ENCODE measurements at places on chromosomes 12 and 14. TPM values are rescaled to one million over a fixed set of nuclear protein-coding genes. Genes with fewer than 3 reads are reported as not detected.

Gene KLRK1
- polyA plus RNA-seq: not detected

Gene ARHGEF25
- 17.1 TPM for polyA plus RNA-seq

Gene TOMM20L
- polyA plus RNA-seq: not detected

Gene TTC6
- not detected for polyA plus RNA-seq

Gene PLBD1
- polyA plus RNA-seq: not detected

Gene P2RX7
- 0.07 TPM for polyA plus RNA-seq

GRCh38 chr12:107302649-107303341 lies 209.4 kb upstream of the CRY1 start:
- no peak for DNase-seq

GRCh38 chr12:88383405-88383804 lies 196.9 kb downstream of the KITLG start:
- no peak for DNase-seq

Gene ENDOU
- polyA plus RNA-seq: 0.09 TPM

GRCh38 chr12:56476143-56476542 lies 7.8 kb downstream of the SPRYD4 start:
- no peak for DNase-seq

DNA sequence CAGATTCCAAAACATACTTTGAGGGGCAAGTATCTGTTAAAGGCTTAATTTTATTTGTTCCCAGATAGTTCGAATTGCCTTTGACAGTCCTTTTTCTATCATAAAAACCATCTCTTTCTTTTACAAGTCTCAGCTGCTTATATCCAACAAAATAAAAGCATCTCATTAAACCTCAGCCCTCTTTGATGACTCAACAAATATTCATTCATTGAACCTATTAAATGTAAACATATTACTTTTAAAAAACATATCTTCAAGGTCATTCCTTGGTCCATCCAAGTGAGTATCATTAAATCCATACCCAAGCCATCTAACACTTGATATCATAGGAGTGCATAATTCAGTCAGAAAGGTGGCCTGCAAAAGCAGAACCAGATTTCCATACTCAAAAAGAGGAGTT lies 154.6 kb upstream of the BCL2L14 start:
- DNase-seq: no peak

DNA sequence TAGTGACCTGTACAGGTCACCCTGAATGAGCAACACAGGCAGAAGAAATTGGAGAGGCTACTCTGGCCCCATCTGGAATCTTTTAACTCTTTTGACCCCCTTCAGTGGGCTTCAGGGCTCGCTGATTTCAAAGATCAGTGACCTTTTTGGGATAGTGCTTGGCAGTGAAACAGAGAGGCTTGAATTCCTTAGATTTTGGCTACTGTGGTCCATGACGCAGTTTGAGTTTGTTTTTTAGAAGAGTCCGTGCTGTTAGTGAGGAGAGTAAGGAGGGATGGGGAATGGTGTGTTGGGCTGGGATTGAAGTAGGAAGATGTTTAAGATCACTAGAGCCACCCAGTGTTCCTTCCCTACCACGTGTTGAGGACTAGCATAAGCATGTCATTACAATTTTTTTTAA lies 16.5 kb downstream of the TMEM30B start:
- no peak for DNase-seq

DNA sequence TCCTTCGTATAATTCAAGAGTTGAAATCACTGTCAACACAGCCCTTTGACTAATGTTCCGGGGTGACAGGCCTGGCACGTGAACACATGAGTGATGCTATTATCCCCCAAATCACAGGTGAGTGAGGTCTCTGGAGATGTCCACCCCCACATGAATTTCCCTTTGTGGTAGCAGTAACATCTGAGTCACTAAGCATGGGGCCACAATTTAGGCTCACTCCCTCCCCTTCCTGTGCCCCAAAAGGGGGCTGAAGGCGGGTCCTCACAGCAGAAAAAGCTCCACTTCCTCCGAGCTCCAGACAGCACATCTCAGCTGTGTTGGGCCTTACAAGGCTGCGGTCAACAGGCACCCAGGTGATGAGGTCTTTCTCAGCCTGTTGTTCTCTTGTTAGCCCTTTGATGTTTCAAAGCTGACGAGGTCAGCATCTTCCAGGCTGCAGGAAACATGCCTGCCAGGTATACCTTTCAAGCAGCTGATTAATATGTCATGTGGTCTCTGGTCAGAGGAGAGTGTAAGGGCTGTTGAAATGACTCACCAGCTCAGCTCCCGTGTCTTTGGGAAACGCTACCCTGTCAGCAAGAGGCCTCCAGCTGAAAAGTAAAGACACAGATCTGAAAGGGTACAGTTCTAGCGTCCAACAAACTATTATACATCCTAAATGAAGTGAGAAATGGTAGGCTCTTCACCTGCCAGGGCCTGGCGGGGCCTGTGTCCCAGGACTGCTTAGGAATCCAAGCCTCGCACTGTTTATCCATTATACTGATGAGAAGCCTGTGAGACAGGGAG lies 107.3 kb downstream of the ZFP36L1 start:
- peak; percentile 84 for DNase-seq

Gene BDKRB1
- polyA plus RNA-seq: 130 TPM

DNA sequence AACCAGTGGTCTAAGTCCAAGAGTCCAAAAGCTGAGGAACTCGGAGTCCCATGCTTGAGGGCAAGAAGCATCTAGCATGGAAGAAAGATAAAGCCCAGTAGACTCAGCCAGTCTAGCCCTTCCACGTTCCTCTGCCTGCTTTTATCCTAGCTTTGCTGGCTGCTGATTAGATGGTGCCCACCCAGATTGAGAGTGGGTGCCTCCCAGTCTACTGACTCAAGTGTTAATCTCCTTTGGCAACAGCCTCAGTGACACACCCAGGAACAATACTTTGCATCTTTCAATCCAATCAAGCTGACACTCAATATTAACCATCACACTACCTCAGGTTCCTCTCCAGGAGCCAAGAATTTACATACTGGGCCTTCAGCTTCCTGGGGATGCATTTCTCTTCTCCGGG lies 476.1 kb downstream of the FUT8 start:
- no peak for DNase-seq

Gene KRT73
- not detected for polyA plus RNA-seq

DNA sequence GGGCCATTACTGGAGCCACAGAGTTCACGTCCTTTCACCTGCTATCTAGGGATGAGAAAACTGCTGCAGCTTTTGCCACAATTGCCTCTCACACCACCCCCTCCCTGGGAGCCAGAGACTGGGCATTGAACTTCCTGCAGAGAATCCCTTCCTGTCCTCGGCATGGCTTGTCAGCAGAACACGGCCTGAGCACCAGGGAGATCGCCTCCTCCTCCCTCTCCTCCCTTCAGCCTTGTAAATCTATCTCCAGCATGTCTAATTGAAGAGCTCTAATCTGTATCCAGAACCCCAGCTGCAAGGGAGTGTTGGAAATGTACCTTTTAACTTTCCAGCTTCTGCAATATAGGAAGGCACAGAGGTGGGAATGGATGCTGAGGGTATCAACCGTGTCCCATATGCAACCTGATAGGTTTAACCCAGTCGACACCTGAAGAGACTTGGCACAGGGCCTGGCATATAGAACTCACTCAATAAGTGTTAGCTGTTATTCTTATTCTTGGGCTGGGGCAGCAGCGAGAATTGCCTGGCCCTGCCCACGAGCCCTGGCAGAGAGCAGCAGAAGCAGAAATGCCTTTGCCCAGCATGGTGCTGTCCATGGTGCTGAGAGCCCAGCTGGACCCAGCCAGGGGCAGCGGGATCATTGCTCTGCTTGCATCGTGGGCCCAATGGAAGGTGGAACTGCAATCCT lies 26.8 kb downstream of the TMEM63C start:
- DNase-seq: peak; percentile 53

DNA sequence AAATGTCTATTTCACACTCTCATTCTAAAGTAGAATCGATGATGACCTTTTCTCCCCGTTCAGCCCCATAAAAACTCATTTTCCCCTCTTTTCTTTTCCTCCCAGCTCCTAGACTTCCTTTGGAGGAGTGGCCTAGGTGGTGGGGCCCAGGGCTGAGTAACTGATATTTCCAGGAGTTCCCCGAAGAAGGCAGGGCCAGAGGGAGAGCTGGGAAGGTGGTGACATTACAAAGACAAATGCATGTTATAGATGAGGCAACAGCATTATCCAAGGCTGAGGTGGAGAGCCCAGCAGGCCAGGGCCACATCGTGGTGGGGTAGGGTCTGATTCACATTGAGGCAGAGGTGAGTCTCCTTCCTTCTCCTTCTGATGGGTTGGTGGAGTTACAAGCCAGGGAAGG lies 22.2 kb upstream of the HDAC7 start:
- peak; percentile 48 for DNase-seq

DNA sequence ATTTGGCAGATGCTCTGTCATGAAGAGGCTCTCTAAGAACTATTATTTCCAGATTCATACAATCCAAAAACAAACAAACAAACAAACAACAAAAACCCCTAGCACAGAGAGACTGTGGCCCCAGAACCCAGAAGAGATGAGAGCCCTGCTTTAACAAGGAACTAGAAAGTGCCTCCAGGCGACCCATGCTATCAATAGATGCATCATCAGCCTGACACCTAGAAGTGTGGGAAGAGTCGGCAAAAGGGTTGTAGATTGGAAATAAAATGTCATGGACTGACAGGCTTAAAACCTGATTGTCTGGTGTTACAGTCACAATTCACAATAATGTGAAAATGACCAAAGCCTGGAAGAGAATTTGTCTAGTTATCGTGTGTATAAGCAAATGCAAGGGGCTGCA lies 50.6 kb upstream of the FLRT2 start:
- no peak for DNase-seq

DNA sequence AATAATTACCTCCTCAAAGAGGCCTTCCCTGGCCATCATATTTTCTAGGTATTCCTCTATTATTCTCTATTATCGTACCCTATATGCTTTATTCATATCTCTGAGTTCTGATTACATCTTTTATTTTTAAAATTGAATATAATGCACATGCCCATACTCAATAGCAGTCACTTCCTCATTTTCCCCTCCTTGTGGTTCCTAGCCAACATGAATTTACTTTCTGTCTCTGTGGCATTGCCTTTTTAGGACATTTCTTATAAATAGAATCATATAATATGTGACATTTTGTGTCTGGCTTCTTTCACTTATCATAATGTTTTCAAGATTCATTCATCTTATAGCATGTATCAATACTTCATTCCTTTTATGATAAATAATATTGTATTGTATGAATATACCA lies 74.4 kb upstream of the TRHDE start:
- DNase-seq: no peak

DNA sequence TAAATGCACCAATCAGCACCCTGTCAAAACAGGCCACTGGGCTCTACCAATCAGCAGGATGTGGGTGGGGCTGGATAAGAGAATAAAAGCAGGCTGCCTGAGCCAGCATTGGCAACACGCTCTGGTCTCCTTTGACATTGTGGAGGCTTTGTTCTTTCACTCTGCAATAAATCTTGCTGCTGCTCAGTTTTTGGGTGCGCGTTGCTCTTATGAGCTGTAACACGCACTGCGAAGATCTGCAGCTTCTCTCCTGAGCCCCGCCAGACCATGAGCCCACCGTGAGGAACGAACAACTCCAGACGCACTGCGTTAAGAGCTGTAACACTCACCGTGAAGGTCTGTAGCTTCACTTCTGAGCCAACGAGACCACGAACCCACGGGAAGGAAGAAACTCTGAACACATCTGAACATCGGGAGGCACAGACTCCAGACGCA lies 8.4 kb upstream of the PIANP start:
- no peak for DNase-seq

Gene MSI1
- not detected for polyA plus RNA-seq

DNA sequence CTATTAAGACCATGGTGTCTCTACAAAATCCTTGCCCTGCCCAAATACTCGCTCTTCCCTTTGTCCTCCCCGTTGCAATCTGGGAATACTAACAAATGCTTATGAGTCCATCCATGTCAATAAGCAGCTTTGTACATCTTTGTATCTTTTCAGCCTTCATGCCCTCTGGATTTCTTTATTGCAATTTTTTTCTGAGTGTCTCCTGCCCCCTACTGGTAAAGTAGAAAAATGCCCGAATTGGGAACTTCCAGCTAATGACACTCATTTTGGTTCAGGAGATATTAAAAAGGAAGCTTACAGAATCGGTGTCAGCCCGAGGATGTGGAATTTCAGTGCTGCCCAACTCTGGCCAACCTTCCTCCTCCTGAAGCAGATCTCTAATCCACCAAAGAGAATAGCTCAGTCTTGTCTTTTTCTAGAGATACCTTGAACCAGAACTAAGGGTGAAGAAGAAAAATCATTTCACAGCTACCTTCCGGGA lies 46.0 kb downstream of the SH2B3 start:
- peak; percentile 59 for DNase-seq

DNA sequence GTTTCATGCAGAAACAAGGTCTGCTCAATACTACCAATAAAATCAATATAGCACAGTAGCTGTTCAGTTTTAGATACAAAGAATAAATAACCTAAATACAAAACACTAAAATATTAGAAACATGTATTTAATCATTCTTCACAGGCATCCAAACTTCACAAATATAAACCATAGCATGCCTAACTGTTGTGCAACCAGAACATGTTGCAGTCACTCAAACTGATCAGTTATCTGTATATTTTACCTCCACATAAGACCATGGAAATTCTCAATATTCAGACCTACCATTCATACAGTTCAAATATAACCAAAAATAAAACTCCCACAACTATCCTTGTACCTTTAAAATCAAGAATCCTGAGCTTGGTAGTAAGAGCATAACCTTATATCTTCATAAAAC lies 83.1 kb upstream of the PAWR start:
- no peak for DNase-seq

DNA sequence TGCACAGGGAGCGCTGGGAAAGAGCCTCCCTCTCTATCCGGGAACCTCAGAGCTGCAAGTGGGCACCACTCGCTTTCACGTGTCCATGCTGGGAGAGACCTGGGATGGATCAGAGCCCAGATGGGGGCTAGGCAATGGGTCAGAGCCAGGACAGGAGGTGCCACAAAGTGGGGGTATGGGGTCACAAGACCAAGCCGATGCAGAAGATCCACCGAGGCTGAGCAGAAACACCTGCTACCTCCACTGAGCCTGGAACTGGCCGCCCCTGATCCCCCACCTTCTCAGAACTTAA lies 180.9 kb upstream of the SFSWAP start:
- no peak for DNase-seq

DNA sequence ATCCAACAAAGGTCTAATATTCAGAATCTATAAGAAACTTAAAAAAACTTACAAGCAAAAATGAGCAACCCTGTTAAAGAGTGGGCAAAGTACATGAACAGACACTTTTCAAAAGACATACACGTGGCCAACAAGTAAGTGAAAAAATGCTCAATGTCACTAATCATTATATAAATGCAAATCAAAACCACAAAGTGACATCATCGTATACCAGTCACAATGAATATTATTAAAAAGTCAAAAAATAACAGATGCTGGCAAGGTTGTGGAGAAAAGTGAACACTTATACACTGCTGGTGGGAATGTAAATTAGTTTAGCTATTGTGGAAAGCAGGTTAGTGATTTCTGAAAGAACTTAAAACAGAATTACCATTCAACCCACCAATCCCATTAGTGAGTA lies 199.1 kb downstream of the SNAPC1 start:
- no peak for DNase-seq

Gene TMEM253
- polyA plus RNA-seq: not detected

- DNase-seq: peak; percentile 86
These were observed 47.2 kb downstream of the ARMH4 start for GRCh38 chr14:58104808-58105207.

Gene KRT85
- polyA plus RNA-seq: not detected

GRCh38 chr14:31934767-31935266 lies 142.3 kb upstream of the ARHGAP5 start:
- DNase-seq: peak; percentile 41

Gene PPP1R1A
- polyA plus RNA-seq: not detected

Gene RPL10L
- polyA plus RNA-seq: not detected

Gene RNASE7
- polyA plus RNA-seq: not detected

All from IMR-90 (cell line).